ENCODE measurements at places on chromosomes 6 and 20.

DNA sequence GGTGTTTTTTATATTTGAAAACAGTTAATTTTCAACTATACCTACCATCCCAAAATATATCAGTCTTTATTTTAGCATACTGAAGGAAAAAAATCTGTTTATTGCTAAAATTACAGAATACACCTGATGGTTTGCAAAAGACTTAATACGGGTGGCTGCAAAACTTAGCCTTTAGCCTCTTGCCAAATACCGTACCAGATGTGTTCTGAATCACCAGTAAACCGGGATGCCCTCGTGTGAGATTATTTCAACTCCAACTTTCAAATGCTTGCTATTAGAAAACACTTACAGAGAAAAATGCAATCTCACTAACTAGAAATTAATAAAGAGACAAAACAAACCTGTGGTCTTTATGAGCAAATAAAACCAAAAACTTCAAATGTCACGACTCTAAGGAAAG, 36.0 kb downstream of the REV3L start:
- DNase-seq = no peak
- no peak overlapping the region for H3K27ac ChIP-seq
- H3K27me3 ChIP-seq = no peaks in the 10 kb centered on the region
- no peaks in the 10 kb centered on the region for H3K36me3 ChIP-seq

DNA sequence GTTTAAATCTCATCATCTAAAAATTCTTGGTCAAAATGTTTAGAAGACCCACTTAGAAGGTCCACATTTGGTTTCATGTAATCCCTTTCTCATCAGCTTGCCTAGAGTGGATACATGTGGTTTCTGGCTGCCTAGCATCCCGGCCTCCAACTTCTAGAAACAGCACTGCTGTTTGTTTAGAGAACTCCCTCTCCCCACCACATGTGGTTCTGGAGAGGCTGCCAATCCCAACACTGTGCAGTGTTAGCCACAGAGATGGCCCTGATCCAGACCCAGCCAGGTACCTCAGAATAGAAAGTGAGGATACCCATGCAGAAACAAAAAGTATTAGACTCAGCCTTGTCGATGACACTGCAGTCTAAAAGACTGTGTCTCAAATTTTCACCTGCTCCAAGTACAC, 241.8 kb downstream of the BCKDHB start:
- H3K27ac ChIP-seq = no peak overlapping the region
- no peaks in the 10 kb centered on the region for H3K4me1 ChIP-seq
- no peak for DNase-seq
- H3K36me3 ChIP-seq = no peaks in the 10 kb centered on the region

- no peak for DNase-seq
- H3K4me3 ChIP-seq = no peak overlapping the region
- no peaks in the 10 kb centered on the region for H3K36me3 ChIP-seq
- H3K27me3 ChIP-seq = no peaks in the 10 kb centered on the region
Observed at GRCh38 chr6:9139746-9140145, 704.4 kb upstream of the SLC35B3 start.

DNA sequence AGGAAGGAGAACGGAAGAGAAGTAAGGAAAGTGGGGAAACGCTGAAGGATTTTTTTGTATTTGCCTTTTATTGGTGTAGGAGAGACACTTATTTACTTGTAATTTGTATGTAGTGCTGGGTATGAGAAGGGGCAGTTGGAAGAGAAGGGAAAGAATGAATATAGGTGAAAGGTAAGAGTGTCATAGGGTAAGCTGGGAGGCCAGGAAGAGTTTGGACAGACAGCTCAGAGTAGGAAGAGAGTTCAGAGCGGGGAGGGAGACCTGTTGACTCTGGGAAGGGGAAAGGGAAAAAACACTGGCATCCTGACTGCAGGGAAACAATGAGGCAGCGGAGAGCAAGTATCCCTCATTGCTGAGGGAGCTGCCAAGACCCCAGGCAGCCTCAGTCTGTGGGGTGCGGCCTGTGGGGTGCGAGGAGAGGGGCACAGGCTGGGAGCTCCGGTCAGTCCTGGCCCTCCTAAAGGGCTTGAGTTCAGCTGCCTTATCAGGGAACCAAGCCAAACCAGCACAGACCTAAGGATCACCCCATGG, 3.1 kb downstream of the TRAF3IP2 start:
- H3K4me1 ChIP-seq = peaks cover 81% of the 10 kb centered on the region
- no peaks in the 10 kb centered on the region for H3K27me3 ChIP-seq
- DNase-seq = no peak
- H3K36me3 ChIP-seq = no peaks in the 10 kb centered on the region
- peak overlapping the region; percentile 61 for H3K4me3 ChIP-seq

- peaks cover under 1% of the 10 kb centered on the region for H3K4me1 ChIP-seq
- no peak for DNase-seq
- H3K27ac ChIP-seq = no peak overlapping the region
- no peaks in the 10 kb centered on the region for H3K36me3 ChIP-seq
Observed at GRCh38 chr6:37965964-37966676, 146.6 kb downstream of the ZFAND3 start.

DNA sequence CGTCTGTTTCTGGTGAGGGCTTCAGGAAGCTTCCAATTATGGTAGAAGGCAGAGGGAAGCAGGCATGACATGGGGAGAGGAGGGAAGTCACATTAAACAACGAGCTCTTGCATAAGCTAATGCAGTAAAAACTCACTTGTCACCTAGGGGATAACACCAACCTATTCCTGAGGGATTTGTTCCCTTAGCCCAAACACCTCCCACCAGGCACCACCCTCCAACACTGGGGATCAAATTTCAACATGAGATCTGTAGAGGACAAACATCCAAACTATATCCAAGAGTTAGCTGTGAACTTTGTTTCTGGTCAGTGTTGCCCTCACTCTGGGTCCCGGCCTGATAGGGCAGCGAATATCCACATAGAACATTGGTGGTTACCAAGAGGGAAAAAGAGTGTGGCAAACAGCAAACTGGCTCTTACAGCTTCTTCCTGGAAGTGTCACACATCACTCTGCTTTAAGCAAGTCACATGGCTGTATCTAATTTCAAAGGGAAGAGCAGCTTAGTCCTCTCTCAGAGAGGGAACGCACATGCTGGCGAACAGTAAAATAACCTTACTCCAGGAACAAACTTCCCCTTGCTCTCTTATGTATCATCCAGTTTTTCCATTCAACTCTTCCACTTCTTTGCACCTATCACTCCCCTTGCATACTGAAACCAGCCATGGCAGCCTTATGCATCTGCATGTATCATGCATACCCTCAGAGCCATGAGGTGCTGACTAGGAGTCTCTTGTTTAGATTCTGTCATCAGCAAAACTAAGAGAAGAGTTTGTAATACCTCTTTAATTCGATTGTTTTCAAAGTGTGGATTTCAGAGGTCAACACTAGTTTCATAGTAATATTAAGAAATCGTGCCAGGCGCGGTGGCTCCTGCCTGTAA, 4.8 kb upstream of the MOCS1 start:
- H3K4me1 ChIP-seq = peaks cover 16% of the 10 kb centered on the region
- H3K27ac ChIP-seq = no peak overlapping the region
- no peaks in the 10 kb centered on the region for H3K36me3 ChIP-seq
- peaks cover 6% of the 10 kb centered on the region for H3K27me3 ChIP-seq
